ENCODE measurements at places on chromosomes 5 and 9. TPM values are rescaled to one million over a fixed set of nuclear protein-coding genes. Genes with fewer than 3 reads are reported as not detected.

DNA sequence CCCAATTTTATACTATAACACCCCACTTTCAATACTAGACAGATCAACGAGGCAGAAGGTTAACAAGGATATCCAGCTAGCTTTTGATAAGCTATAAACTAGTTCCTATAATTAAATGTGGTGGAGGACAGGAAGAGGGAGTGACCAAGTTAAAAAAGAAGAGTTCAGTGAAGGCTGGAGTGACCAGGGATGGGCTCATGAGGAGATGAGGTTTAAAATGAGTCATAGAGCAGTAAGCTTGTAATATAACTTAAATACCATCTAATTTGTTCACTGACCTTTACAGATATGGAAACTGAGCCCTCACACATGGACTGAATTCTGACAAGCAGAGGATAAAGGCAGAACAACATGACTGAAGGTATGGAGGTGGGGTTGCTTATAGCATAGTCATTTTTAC, 284.5 kb downstream of the SPATA31D1 start:
- DNase-seq, result no peak

STKLD1 gene
- total RNA-seq, result 1.5 TPM

NCS1 gene
- total RNA-seq, result 4.2 TPM

DNA sequence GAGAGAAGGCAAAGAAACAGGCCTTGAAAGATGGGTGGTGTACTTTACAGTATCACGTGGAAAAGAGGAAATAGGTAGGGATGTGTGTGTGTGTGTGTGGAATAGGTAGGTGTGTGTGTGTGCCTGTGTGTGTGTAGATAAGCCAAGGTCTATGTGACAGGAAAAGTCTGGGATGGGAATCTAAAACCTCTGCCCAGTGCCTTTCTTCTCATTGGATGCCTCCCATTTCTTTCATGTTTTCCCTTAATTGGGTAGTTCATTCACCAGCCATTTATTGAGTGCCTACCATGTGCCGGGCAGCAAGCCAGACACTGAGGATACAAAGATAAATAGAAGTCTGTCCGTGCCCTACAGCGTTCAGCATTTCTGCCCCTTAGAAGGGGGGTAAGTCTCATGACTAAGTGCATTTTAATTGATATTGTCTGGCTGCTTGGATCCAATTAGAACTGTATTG, 1.0 kb downstream of the URM1 start:
- no peak for DNase-seq
